ENCODE measurements at places on chromosomes 3 and 15.
A peak's percentile ranks its signal among the peaks of the same experiment; 100 is the strongest.

DNA sequence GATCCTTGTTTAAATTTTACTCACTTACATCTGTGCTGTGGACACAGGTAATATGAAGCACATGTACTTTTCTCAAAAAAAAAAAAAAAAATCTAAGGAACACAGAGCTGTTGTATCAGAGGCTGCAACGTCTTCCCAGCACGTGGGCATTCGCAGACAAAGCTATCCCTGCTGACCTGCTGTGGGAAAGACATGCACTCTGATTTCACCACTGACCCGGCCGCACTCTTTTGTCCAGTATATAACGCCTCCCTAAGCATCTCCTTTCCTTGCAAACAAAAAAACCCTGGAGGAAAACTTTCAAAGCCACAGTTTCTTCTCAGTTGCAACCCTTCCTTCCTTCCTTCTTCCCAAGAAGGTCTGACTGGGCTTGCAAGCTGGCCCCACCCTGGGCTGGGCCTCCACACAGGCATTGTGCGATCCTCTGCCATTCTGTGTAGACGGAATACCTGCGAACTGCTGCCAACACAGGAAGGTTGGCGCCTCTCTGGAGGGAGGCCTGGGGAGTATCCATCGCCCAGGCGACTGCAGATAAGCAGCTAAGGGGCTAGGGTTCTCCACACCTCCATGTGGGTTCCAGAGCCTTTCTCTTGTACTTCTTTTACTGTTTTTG is 50.8 kb downstream of the SLC12A8 start:
- no peak for DNase-seq

DNA sequence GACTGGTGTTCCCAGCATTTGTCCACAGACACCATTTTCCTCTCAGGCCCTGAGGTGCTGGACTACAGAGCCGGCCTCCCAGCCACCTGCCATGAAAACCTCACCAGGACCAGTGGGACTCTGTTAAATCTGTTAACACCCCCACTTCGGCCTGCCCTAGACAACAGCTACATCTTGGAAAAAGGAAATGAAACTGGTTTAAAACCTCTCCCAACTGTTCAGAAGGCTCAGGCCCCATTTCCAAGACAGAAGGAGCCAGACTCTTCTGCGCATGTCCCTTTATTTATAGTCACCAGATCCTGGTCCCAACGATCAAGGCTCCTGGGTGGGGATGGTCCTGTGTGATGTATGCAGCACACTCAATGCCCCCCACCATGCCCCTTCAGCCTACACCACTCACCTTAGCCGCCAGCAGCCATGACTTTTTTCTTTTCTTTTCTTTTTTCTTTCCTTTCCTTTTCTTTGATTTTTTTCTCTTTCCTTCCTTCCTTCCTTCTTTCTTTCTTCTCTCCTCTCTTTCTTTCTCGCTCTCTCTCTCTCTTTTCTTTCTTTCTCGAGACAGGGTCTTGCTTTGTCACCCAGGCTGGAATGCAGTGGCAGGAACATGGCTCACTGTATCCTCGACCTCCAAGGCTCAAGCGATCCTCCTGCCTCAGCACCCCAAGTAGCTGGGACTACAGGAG is 25.5 kb upstream of the FLNB start:
- DNase-seq, result no peak

GRCh38 chr15:46394463-46394862 is 759.6 kb downstream of the SQOR start:
- no peak for DNase-seq

DNA sequence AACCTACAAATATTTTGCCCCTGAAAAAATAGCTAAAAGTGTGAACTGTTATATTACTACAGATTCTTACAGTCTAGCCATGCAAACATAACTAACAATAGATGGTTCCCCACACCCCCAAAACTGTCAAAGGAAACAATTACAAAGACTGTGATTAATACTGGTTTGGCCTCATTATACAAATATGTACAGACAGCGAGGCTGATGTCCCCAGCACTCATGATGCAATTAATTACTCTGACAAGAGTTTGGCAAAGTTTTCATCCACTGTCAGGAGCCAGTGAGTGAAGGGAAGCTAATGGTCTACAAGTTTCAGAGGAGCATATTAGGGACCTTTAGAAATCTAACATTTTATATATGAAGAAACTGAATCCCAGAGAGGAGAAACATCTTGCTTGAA is 61.0 kb downstream of the HMG20A start:
- DNase-seq, result no peak

GRCh38 chr3:60289341-60290121 is 961.7 kb downstream of the FHIT start:
- DNase-seq, result no peak

- DNase-seq, result no peak
Measured at GRCh38 chr3:19213603-19214220, 65.4 kb downstream of the KCNH8 start.

GRCh38 chr15:60010858-60011257 is 6.7 kb downstream of the FOXB1 start:
- no peak for DNase-seq

GRCh38 chr15:53472883-53473282 is 286.6 kb downstream of the WDR72 start:
- DNase-seq, result no peak

DNA sequence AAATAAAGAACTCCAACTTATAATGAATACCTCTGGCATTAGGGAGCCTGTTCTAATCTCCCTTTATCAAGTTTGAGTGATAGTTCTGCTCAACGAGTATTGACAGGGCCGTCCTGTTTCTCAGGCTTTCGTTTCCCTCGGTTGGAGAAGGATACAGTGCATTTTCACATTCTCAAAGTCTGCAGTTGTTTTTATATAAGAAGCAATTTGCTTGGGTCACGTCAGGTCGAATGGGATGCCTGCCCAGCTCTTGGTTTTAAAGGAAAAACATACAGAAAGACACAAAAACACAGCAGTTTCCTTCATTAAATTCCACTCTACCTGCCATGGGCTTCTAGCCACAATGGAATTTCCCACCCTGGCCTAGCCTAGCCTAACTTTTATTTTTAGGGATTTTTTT is 366.3 kb downstream of the TIGIT start:
- peak; percentile 97 for DNase-seq

DNA sequence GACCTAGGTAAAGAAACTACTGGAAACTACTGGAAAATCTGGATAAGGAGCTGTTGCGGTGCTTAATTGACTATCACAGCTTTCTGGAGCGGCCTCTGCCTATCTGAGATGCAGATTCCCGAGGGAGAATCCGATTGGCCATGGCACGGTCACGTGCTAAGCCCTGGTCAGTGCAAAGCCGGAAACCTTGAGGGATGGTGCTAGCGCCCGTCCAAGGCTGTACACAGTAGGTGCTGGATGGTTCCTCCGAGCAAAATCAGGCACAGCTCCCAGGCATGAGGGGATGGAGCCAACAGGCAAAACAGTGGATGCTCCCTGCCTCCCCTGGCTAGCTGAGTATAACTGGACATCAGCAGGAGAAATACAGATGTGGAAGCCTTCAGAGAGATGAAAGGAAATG is 238.7 kb upstream of the HES1 start:
- no peak for DNase-seq

DNA sequence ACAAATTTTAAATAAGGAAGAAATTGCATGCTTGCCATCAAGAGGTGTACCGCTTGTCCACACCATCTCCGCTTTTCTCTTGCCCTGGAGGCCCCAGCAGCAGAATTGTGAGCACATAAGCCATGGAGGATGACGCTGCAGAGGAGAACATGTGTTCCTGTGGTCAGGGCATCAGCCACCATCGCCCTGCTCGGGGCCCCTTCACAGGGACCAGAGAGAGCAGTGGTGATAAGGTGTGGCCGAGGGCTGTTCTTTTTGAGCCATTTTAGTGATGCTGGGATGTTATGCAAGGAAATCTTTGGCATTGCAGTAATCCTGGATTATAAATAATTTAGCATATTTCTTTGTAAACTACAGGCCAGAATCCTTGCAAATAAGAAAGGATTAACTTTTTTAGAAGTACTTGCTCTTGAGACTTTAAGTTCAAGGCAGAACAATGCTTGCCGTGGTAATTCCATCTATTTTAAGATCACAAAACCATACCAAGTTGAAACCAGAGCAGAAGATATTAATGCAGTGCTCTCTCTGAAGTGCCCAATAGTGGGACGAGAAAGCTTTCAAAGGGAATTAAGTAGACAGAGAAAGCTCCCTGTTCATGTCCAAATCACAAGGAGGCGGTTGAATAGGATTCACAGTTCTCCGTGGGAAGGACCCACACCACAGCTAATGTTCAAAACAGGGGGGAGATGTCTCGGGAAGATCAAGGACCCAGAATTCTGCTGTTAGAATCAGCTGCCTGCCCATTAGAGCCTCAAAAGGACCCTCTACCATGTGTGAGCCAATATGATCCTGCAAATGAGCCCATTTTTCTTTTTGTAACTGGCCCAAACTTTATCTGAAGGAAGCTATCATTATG is 338.5 kb downstream of the RORA start:
- DNase-seq, result no peak

DNA sequence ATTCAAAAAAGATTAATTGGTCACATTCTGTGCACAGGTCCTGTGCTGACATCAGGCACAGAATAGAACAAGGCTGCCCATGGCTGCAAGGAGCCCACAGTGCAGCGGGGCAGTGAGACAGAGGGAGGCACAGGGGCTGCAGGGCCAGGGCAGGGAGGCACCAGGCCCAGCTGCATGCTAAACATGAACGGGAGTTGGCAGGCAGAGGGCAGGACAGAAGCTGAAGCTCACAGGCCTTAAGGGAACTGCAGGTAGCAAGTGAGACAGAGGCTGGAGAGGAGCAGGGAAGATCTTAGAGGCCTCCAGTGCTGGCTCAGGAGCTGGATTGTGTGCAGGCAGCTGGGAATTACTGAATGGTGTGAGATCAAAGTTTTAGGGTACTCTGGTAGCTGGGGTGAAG is 26.2 kb downstream of the IDH3A start:
- DNase-seq, result no peak

DNA sequence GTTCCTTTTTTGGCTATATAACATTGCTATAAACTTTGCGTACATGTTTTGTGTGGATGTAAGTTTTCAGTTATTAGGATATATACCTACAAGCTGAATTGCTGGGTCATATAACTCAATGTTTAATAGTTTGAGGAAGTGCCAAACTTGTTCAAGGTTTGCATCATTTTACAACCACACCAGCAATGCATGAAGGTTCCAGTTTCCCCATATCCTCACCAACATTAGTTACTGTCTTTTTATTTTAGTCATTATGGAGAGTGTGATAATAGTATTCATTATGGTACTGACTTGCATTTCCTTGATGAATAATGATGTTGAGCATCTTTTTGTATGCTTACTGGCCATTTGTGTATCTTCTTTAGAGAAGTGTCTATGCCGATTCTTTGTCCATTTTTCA is 112.3 kb downstream of the NR1I2 start:
- DNase-seq, result no peak

- DNase-seq, result no peak
Measured at GRCh38 chr3:139620438-139620837, 57.3 kb downstream of the NMNAT3 start.

GRCh38 chr15:101138913-101139880 is 112.7 kb downstream of the CHSY1 start:
- peak; percentile 74 for DNase-seq

- no peak for DNase-seq
Measured at GRCh38 chr3:123071581-123071980, 4.8 kb downstream of the PDIA5 start.

DNA sequence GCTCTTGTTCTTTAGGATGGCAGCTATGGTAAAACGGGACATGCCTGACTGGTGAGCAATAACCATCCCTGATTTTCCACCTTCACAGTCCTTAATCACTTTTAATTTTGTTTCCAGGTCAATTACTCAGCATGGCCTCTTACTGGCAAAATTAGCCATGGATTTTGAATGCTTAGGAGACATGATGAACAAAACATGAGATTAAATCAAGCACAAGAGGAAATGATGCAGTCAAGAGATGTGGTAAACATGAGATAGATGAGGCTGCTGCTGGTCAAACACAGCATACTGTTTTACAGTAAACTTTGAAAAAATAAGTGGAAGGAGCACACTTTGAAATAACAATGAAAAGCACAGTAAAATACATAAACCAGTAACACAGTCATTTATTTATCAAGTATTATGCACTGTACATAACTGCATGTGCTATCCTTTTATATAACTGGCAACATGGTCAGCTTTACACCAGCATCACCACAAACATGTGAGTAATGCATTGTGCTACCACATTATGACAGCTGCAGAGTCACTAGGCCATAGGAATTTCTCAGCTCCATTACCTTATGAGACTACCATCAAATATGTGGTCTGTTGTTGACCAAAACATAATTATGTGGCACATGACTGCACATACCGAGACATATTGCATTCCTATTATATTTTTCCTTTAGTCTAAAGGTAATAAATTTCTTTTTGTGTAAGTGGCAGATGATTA is 30.1 kb upstream of the ZNF502 start:
- DNase-seq, result peak; percentile 22

- DNase-seq, result no peak
Measured at GRCh38 chr15:97425596-97425995, 534.9 kb upstream of the ARRDC4 start.

DNA sequence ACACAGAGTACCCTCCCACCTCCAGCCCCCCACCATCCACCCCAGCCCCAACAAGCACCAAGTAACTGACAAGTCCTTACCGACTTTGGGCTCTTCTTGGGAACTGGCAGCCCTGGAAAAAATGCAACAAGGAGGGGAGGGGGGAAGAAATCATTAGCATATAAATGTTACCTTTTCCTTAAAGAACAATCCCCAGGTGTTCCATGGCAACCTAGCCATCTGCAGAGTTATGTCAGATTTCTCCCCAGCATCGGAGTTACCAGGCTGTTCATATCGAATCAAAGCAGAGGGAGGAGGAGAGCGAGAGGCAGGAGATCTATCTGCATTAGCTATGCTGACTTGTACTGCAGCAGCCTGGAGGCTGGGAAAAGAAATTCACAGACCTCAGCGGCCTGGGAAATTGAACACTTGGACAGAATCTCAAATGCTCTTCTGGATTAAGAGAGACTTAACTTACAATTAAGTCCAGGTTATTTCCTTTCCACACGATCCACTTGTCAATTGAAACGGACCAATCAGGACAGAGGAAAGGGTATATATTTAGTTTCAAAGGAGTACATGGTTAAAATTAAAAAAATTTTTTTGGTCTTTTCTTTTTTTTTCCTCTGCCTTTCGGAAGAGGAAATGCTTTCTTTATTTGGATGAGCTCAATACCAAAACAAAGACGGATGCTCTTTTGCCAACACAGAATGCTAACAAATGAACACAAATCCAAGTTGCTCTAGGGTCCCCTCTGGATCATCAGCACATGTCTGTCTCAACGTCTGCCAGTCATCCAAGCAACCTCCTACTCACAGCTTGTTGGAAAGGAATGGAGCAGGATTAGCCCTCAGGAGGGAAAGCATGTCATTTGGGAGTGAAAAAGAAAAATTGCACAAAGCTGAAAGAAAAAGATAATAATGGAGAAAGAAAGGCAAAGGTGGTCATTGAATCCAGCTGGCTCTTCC is 637.1 kb downstream of the MAGI1 start:
- DNase-seq, result no peak

Data from astrocyte of the cerebellum (primary cell).